ENCODE measurements at places on chromosomes 13 and 19. TPM values are rescaled to one million over a fixed set of nuclear protein-coding genes. Genes with fewer than 3 reads are reported as not detected.

- no peak for DNase-seq
Observed at GRCh38 chr19:5966215-5966614, 11.7 kb downstream of the RANBP3 start.

- no peak for DNase-seq
Observed at GRCh38 chr19:38715555-38715954, 28.7 kb downstream of the CAPN12 start.

DNA sequence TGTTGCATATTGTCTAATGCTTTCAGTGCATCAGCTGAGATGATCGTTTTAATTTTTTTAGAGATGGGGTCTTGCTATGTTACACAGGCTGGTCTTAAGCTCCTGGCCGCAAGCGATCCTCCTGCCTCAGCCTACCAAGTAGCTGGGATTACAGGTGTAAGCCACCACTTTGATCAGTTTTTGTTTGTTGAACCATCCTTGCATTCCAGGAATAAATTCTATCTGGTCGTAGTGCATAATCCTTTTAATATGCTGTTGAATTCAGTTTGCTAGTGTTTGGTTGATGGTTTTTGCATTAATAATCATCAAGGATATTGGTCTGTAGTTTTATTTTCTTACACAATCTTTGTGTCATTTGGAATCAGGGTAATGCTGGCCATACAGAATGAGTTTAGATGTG lies 4.4 kb downstream of the ZNF211 start:
- no peak for DNase-seq

GRCh38 chr13:44211704-44212346 lies 161.8 kb upstream of the SERP2 start:
- no peak for DNase-seq

DNA sequence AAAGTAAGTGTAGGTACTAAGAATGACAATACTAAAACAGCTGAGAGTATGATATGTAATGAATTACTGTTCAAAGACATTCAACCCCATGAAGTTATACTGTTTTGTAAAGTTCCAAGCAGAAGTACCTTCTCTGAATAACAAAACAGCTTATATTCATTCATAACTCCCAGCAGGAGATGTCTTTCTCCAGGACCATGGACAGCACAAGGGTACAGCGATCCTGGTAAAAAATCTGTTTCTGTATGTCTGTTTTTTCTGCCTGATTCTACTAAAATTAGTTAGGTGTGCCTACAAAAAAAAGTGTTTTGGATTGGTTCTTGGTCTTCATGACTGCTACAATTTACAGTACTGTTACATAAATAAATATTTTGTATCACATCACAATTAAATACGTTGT lies 172.5 kb upstream of the SLITRK5 start:
- DNase-seq: no peak

- no peak for DNase-seq
Observed at GRCh38 chr13:48642061-48642460, 11.7 kb upstream of the CYSLTR2 start.

Gene TDRD12
- total RNA-seq: 0.09 TPM

Measured in endothelial cell of umbilical vein (primary cell).